Osteoblast (primary cell): ENCODE measurements at places on chromosomes 6 and 20. TPM values are rescaled to one million over a fixed set of nuclear protein-coding genes. Genes with fewer than 3 reads are reported as not detected.

GRCh38 chr6:154981079-154981870 is 13.8 kb upstream of the TIAM2 start:
- DNase-seq: no peak
- no peak overlapping the region for H3K4me3 ChIP-seq
- no peaks in the 10 kb centered on the region for H3K27me3 ChIP-seq
- peaks cover 3% of the 10 kb centered on the region for H3K4me1 ChIP-seq
- H3K36me3 ChIP-seq: no peaks in the 10 kb centered on the region

DNA sequence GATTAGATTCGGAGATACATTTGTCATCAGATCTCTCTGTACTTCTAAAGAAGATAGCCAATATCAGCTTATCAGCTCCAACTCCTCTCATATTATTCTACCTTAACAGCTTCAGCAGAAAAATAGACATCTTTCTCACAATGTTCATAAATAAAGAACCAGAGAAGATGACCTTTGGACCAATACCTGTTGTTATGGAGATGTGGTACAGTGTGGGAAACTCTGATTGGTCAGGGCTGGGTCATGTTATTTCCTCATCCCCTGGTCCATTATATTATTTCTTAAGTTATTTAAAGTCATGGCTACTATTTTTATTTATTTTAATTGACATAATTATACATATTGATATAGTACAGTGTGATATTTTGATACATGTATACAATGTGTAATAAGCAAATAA is 35.9 kb upstream of the POLR1H start:
- no peaks in the 10 kb centered on the region for H3K36me3 ChIP-seq
- no peaks in the 10 kb centered on the region for H3K4me1 ChIP-seq
- H3K27me3 ChIP-seq: no peaks in the 10 kb centered on the region
- H3K27ac ChIP-seq: no peak overlapping the region

GRCh38 chr20:5069141-5069806 is 50.5 kb downstream of the PCNA start:
- no peak overlapping the region for H3K27ac ChIP-seq
- DNase-seq: no peak
- peaks cover 20% of the 10 kb centered on the region for H3K4me1 ChIP-seq
- H3K4me3 ChIP-seq: no peak overlapping the region

DNA sequence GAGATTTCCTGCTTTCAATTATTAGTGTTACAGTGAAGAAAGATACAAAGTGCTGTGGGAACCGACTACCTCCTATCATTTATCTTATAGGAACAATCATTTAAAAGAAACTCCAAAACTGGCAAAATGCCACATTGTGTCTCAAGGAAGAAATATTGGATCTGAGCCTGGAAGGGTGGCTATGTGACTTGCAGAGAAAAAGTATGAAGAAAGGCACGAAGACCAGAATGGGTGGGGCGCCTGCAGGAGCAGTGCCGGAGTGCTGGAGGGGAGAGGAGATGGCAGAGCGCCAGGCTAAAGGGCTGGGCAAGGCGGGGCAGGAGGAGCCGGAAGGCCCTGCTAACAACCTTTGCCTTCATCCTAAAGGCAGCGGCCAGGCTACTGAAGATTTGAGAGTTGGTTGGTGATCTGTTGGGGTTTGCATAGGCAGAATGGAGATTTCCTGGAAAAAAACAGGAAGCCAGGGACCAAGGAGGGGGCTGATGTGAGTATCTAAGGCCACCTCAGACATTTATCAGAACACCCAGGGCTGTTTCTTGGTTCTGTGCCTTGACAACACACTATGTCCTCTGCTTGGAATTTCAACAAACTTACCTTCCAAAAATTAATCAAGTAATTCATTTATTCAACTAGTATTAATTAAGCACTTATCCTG is 125.6 kb downstream of the MAFB start:
- no peak overlapping the region for H3K27ac ChIP-seq
- H3K4me1 ChIP-seq: peaks cover 12% of the 10 kb centered on the region
- no peak overlapping the region for H3K4me3 ChIP-seq
- DNase-seq: no peak

TCF15 gene
- total RNA-seq: not detected in 2 replicates

GRCh38 chr20:18748987-18749386 is 64.6 kb upstream of the SCP2D1 start:
- H3K36me3 ChIP-seq: peaks cover 4% of the 10 kb centered on the region
- no peak overlapping the region for H3K27ac ChIP-seq
- H3K4me3 ChIP-seq: no peak overlapping the region
- no peaks in the 10 kb centered on the region for H3K27me3 ChIP-seq
- DNase-seq: no peak
- no peaks in the 10 kb centered on the region for H3K4me1 ChIP-seq

DNA sequence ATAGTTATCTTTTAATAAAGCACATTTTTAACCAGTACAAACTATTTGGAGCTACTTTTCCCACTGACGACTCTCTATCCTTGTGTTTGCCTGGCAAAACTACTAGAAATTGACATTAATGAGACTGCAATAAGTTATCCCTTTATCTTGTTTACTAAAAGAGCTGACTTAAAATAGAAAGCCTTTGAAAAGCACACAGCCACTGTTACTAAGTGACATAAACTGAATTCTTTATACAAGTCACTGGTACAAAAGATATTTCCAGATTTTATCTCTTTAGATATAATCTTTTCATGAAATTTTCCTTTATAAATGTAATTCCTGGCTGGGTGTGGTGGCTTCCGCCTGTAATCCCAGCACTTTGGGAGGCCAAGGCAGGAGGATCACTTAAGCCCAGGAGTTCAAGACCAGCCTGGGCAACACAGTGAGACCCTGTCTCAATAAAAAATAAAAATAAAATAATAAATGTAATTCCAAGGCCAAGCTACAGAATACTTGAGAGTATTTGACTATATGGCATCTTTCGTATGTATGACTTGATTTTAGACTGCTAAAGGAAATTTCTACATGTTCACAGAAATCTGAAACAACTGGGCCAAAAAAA is 9.5 kb downstream of the MBOAT1 start:
- no peaks in the 10 kb centered on the region for H3K36me3 ChIP-seq
- no peak overlapping the region for H3K27ac ChIP-seq
- H3K4me3 ChIP-seq: no peak overlapping the region

DNA sequence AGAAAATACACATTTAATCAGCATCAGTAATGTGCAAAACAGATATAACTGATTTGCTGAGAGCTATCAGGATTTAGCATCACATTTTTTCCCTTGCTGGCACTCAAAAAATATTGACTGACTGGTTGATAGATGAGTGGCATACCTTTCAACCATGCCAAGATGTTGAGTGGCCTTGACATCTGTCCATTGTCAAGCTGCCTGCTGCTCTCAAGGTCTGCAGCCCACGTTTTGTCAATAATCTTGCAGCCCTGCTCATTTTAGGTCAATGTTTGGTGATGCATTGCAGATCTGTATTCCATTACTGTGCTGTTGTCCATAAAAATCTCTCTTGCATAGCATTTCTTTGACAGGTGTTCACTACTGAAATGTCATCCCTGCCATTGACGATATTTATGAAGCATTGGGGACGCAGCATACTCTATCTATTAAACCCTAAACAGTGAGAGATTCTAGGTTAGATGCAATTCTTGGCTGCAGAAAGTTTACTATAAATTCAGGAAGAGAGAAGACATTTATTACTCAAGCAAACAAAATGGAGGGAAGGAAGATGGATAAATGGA is 111.6 kb downstream of the BFSP1 start:
- H3K4me3 ChIP-seq: no peak overlapping the region
- H3K27me3 ChIP-seq: peaks cover 2% of the 10 kb centered on the region
- no peaks in the 10 kb centered on the region for H3K4me1 ChIP-seq
- H3K36me3 ChIP-seq: no peaks in the 10 kb centered on the region

DNA sequence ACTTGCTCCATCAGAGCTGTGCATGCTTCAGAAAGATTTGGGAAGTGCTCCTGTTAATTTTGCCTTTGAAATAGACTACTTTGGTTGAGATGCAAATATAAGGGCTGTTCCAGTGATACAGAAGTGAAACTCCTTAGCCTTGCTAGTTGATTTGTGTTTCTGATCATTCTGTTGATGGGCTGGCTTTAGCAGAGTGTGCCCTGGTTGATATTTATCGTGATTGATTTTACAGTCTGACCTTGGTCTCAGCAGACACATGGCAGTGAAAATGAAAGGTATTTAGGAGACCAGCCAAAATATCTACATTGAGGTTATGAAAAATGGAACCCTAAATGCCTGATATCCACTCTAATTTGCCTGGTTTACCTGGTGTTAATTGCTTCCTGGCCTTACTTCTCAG is 122.1 kb upstream of the CEP162 start:
- peaks cover 2% of the 10 kb centered on the region for H3K27me3 ChIP-seq
- no peaks in the 10 kb centered on the region for H3K36me3 ChIP-seq
- no peak overlapping the region for H3K27ac ChIP-seq
- no peak overlapping the region for H3K4me3 ChIP-seq

DNA sequence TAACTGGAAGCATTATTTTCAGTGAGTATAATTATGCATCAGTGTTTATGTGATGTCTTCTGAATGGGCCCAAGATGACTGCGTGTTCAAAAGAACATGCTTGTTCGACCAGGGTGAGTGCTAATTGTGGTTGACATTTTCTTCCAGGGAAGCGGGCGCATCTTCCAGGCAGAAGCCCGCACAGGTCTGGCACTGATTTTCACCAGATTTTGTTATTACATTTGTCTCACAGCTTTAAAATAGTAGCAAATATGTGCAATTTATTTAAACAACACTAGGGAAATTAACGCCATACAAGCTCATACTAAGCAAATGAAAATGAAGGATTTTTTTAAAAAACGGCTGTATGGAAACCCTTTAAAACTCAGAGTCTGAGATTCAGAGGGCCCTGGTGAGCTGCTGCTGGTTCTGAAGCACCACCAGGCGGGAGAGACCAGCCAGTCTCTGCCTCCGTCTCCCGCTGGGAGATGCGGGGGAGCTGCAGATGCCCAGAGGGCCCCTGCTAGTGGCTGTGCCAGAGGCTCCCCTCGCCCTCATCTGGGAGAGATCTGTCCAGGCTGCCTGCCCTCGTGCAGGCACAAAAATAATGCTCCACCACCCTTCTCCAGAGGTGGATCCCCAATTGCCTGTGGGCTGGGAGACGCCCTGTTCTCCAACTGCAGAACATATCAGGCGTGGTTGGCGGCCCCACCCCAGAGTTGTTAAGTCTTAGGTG is 297.0 kb downstream of the TAF4 start:
- no peaks in the 10 kb centered on the region for H3K36me3 ChIP-seq
- H3K27me3 ChIP-seq: no peaks in the 10 kb centered on the region
- no peak overlapping the region for H3K4me3 ChIP-seq
- DNase-seq: peak; percentile 87

GRCh38 chr6:38806271-38806670 is 91.2 kb downstream of the DNAH8 start:
- DNase-seq: no peak
- H3K36me3 ChIP-seq: no peaks in the 10 kb centered on the region
- H3K4me1 ChIP-seq: no peaks in the 10 kb centered on the region
- H3K27me3 ChIP-seq: peaks cover 2% of the 10 kb centered on the region
- no peak overlapping the region for H3K27ac ChIP-seq
- no peak overlapping the region for H3K4me3 ChIP-seq

CBLN4 gene
- total RNA-seq: under 0.01 TPM in 1 of 2 replicates, not detected in the other

JARID2 gene
- 8.5 and 10.5 TPM in 2 replicates for total RNA-seq

DNA sequence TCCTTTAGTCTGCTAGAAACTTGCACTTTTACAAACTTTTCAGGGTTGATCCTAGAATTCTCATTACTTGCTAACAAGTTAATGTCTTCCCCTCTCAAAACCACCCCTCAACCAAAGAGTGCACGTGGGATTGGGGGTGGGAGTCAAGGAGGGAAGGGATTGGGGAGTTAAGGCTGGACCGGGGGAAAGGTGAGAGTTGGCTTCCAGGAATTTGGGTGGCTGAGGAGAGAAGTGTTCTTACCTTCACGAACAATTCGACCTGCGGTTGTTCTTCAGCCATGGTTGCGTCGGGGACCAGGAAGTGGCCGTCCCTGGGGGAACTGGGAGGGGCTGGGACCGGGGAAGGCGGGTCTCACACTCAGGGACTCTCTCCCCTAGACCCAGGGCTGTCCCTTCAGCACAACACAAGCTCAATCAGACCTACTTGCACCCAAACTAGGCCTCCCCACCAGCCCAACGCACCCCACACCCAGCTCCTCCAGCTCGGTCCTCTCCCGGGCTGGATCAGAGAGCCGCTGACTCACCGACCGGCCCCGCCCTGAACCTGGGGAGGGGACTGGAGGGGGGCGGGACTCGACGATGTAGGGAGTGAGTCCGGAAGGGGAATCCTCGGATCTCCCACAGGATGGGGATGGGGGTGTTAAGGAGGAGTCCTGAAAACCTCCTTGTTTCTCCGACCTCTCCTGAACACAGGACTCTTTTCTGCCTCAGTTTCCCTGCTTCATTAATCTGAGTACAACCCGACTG is at the start of gene CLIC1:
CLIC1 (minus strand) TSS at position 510 of the 747 bp plus-strand sequence; CDS start at position 280, 230 bp downstream.
- H3K4me3 ChIP-seq: peak within 1 kb of the TSS; percentile 89
- peaks cover 34% of the 10 kb centered on the region for H3K36me3 ChIP-seq
- DNase-seq: peak; percentile 98
- H3K4me1 ChIP-seq: peaks cover 47% of the 10 kb centered on the region

- no peak overlapping the region for H3K4me3 ChIP-seq
- peaks cover 8% of the 10 kb centered on the region for H3K27me3 ChIP-seq
- no peak for DNase-seq
- no peaks in the 10 kb centered on the region for H3K36me3 ChIP-seq
These were observed 3.0 kb upstream of the GCM1 start for GRCh38 chr6:53151676-53152075.

DNA sequence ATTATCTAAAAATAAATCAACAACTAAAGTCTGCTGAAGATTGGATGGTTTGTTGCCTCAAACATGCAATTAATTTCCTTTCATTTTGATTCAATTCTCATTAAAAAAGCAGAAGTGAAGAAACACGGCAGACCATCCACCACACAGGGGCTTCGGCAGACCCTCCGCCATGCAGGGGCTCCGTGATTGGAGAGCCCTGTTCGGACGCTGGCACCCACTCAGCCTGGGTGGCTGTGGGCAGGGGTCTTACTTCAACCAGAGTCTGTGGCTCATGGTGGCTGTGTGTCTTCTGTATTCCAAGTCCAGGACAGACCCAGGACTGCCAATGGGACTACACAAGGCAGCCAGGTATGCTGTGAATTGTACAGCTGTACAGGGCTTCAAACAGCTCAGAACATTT is 86.9 kb upstream of the FRMD1 start:
- H3K27me3 ChIP-seq: no peaks in the 10 kb centered on the region
- no peak for DNase-seq
- no peak overlapping the region for H3K27ac ChIP-seq
- no peaks in the 10 kb centered on the region for H3K4me1 ChIP-seq
- H3K36me3 ChIP-seq: no peaks in the 10 kb centered on the region

DNA sequence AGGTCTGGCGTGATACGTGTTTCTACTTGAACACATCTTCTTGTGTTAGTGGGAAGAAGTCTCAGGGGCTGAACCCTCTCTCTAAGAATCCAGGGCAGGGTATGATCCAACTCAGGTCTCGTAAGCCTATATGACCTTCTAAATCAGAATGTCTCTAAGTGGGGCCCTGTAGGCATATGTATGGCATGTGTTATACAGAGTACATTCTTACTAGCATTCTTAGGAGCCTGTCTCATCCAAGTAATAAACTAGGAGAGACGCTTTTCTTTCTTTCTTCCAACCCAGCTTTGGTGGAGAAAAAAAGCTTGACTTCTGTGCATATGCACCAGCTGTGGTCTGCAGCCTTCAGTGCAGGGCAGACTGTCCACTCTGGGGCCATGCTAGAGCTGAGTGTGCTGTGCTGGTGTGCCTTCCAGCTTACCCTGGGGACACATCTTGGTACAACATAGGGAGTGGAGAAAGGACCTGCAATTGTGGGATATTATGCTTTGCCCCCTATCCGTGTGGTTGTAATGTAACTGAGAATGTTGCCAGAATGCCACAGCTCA is 47.3 kb downstream of the L3MBTL3 start:
- H3K36me3 ChIP-seq: no peaks in the 10 kb centered on the region
- no peaks in the 10 kb centered on the region for H3K4me1 ChIP-seq
- no peak overlapping the region for H3K27ac ChIP-seq
- no peaks in the 10 kb centered on the region for H3K27me3 ChIP-seq
- no peak for DNase-seq
